Skin of body (tissue), 3 donors: ENCODE measurements at places on chromosomes 4 and X. TPM values are rescaled to one million over a fixed set of nuclear protein-coding genes. Genes with fewer than 3 reads are reported as not detected.

Gene NXF2B
- not detected for total RNA-seq

Gene CFAP97
- 27.7 TPM for total RNA-seq

Gene HPGD
- 34.6 TPM for total RNA-seq

Gene GAR1
- total RNA-seq = 10.8 TPM

Gene HS6ST2
- total RNA-seq = 6.0 TPM

Gene RENBP
- 5.0 TPM for total RNA-seq

Gene TASL
- total RNA-seq = 1.9 TPM

Gene TMEM271
- total RNA-seq = 0.30 TPM

Gene TEX13A
- not detected for total RNA-seq

Gene MXRA5
- total RNA-seq = 30.7 TPM

Gene CXorf51A
- not detected for total RNA-seq

Gene LANCL3
- total RNA-seq = 0.39 TPM

Gene PCYT1B
- total RNA-seq = 0.49 TPM

Gene FGF2
- total RNA-seq = 11.1 TPM

Gene SPANXC
- total RNA-seq = not detected

Gene CCKAR
- total RNA-seq = 0.49 TPM

Gene RGN
- total RNA-seq = 3.7 TPM

Gene GAGE1
- total RNA-seq = not detected

Gene HAND2
- 1.1 TPM for total RNA-seq

Gene MPC1L
- not detected for total RNA-seq

Gene WAS
- total RNA-seq = 5.6 TPM

Gene MAOA
- 11.6 TPM for total RNA-seq

Gene RFC1
- total RNA-seq = 55.2 TPM

Gene GPC3
- total RNA-seq = 307 TPM

Gene OCIAD2
- total RNA-seq = 16.3 TPM

Gene CLDN34
- total RNA-seq = 0.30 TPM

Gene GIMD1
- not detected for total RNA-seq

Gene RNF150
- total RNA-seq = 15.0 TPM

Gene EXOC1L
- not detected for total RNA-seq

Gene SH3RF1
- total RNA-seq = 20.4 TPM

Gene IGFBP7
- 85.4 TPM for total RNA-seq

Gene TAF1
- total RNA-seq = 75.6 TPM

Gene FAM47A
- total RNA-seq = not detected

Gene MAGEA9
- total RNA-seq = not detected

Gene SH2D1A
- total RNA-seq = 0.59 TPM

Gene AMOT
- total RNA-seq = 18.7 TPM

Gene RASL11B
- total RNA-seq = 21.5 TPM

Gene CSAG1
- not detected for total RNA-seq

Gene DOK7
- 0.99 TPM for total RNA-seq

Gene RASGEF1B
- 61.7 TPM for total RNA-seq

Gene REELD1
- 0.20 TPM for total RNA-seq

Gene FAM184B
- 0.69 TPM for total RNA-seq

Gene FRMPD3
- 0.20 TPM for total RNA-seq

Gene CLNK
- 0.10 TPM for total RNA-seq

Gene F8A3
- total RNA-seq = 1.7 TPM

Gene VCX
- total RNA-seq = not detected

Gene TBX22
- not detected for total RNA-seq

Gene SMR3B
- not detected for total RNA-seq

Gene NPY2R
- 0.20 TPM for total RNA-seq

Gene LRCH2
- 4.7 TPM for total RNA-seq
